ENCODE measurements at places on chromosomes 2 and 18.

- peak; percentile 47 for DNase-seq
These were observed 48.3 kb downstream of the THUMPD2 start for GRCh38 chr2:39730685-39731302.

GRCh38 chr2:25402477-25402876 is 60.8 kb upstream of the DNMT3A start:
- no peak for DNase-seq

GRCh38 chr18:37006742-37007141 is 177.8 kb downstream of the KIAA1328 start:
- DNase-seq: no peak

GRCh38 chr2:206983161-206983859 is 44.0 kb downstream of the CPO start:
- DNase-seq: no peak

GRCh38 chr18:44803019-44803650 is 122.4 kb downstream of the SETBP1 start:
- peak; percentile 24 for DNase-seq

- DNase-seq: peak; percentile 33
These were observed 238.4 kb upstream of the CXCR4 start for GRCh38 chr2:136356125-136357006.

DNA sequence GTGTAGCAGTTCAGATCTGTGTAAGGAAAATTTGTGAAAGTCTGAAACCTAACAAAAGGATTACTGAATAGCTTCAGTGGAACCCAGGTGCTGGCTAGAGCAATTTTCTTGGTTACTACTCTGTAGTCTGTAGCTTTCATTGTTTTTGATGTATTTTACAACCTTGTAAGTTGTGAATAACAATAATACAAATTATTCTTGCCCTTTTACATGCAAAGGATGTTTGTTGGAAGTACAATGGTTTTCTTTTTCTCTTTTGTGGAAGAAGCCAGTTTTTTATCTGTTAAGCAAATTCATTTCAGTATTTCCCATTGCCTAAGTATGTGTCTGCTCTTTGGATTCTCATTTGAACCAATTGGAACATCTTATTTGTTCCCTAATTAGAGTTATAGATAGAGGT is 10.2 kb downstream of the LCLAT1 start:
- DNase-seq: no peak

- no peak for DNase-seq
These were observed 18.3 kb downstream of the HS6ST1 start for GRCh38 chr2:128300151-128301020.

DNA sequence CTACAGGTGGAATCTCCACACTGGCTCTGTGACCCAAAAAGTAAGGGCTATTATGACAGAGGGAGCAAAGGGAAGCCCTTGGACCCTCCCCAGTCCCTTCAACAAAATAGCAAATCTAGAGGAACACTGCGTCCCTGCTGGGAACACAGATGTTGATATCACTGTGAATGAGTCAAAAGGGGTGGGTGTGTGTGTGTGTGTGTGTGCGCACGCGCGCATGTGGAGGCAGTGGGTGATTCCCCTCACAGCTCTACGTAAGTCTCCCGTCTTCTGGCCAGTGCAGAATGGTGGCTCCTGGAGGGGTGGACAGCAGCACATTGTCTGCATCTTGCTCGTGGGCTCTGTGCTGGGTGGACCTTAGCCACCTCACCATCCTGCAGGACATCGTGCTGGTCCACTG is 7.8 kb upstream of the C2orf72 start:
- DNase-seq: no peak

GRCh38 chr2:106270471-106270891 is 76.4 kb upstream of the UXS1 start:
- no peak for DNase-seq

- no peak for DNase-seq
These were observed 607 bp upstream of the TSN start for GRCh38 chr2:121754851-121755236.

DNA sequence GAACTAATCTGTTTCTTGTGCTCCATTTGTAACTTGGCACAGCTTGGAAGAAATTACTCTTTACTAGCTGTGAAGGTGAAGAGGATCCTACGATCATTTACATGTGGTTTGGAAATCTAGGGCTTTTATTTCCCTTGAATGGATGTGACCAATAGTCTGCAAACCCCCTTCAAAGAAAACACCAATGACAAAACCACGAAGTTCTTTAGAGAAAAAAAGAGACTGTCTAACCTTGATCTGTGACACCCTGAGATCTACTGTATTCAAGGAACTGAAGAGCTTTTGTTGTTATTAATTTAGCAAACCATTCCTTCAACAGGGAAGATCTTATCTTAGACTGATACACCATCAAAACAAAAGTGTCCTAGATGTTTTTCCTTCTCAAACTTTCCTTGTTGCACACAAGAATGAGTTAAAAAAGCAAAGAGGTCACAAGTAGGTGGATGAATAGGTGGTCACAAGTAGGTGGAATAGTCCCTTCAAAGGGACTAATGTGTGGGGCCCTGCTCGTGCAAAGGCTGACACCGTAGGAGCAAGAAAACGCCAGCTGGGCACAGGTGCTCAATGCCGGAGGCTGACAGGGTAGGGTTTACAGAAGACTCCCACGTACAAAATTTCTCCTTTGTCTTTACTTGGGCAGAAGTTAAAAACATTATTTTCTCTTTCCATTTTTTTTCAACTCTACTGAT is 95.6 kb upstream of the ITGB6 start:
- no peak for DNase-seq

DNA sequence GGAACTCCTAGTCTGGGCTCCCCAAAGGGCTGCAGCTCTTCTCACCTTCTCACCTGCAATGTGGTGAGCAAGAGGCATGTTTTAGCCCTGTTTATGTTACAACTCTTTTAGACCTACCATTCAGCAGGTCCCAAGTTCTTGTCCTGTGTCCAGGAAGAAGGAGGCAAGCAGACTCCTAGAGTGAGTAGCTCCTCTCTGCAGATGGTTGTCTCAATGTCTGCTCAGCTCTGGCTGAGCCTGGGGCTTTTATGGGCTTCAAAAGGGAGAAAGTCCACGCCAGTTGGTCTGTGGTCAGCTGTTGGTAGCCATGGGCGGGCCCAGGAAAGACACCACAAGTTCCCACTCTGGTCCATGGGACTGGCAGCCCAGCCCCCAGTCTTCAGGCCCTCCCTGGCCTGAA is 148.1 kb upstream of the HS6ST1 start:
- no peak for DNase-seq
